Cardiac septum (tissue), 1 donor: ENCODE measurements at places on chromosomes 7 and 10. TPM values are rescaled to one million over a fixed set of nuclear protein-coding genes. Genes with fewer than 3 reads are reported as not detected.

DNA sequence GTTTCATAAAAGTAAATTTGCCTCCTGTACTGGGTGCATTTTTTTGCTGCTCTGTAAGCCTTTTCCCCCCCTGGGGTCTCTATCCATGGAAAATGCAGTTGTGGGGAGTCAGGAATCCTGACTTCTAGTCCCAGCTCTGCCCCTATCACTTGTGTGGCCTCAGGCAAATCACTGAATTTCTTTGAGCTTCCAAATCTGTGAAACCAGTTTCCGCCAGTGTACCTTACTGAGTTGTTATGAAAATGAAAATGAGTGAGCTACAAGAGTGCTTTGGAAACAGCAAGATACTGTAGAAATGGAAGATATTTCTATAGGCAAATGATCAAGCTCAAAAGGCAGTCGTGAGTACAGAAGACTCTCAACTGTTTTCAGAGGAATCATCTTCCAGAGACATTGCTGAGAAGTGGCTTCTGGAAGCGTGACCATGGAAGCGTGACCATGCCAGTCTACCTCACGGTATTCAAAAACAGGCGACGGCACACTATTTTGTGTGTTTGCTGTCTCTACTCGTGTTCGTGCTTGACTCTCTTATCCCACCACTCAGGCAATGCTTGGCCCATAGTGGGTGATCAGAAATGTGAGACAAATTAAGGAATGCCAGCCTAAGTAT lies 107.4 kb downstream of the ATXN7L1 start:
- DNase-seq = no peak

GRCh38 chr7:35805876-35806275 lies 5.0 kb downstream of the SEPTIN7 start:
- no peak for DNase-seq

The WDFY4 gene
- total RNA-seq = 1.5 TPM

The JAKMIP3 gene
- 1.5 TPM for total RNA-seq

GRCh38 chr10:38003026-38003425 lies 7.4 kb upstream of the ZNF33A start:
- no peak for DNase-seq

DNA sequence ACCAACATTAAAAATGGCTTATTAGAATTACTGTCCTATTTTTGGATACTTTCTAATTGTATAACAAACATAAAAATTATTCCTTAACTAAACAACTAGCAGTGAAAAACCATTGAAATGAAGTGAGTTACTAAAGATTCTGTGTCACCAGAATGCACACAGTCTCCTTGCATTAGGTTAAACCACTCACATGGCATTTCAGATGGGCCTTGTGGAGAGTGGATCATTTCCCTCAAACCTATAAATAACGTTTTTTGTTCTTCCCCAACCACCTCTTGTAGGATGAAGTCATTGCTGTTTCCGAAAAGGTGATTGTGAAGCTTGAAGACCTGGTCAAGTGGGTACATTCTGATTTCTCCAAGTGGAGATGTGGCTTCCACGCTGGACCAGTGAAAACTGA lies 38.4 kb downstream of the ARID5B start:
- DNase-seq = no peak

The GRB10 gene
- total RNA-seq = 51.8 TPM

The STRIP2 gene
- total RNA-seq = 20.4 TPM

DNA sequence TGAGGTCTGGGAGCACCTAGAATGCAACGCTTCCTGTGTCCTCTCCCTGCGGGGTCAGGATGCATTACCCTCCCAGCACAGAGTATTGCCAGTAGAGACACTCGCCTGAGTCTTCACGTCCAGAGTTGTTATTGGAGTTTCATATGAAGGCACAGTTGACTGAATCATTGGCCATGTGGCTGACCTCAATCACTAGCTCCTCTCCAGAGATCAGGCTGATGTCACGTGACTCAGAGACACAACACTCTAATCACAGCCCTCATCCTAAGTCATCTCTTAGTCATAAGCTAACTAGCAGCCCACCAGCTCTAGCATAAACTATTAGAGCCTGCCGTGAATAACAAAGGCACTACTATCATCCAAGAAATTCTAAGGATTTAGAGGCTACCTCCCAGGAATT lies 107.8 kb downstream of the HECW1 start:
- no peak for DNase-seq

DNA sequence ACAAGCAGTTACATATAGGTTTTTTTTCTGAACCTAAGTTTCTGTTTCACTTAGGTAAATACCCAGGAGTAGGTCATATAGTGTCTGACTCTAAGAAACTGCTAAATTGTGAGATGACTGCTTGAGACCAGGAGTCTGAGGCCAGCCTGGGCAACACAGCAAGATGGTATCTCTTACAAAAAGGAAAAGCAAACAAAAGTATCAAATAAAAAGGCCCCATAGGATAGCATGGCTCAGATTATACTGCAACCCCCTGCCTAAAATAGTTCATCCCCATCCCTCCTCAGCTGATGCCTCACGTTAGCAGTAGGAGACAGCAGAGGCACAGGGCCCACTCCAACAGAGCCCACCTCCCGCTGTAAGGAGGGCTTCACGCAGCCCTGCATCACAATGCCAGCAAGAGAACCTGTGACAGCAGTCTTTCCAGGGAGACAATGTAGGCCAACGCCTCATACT lies 90.3 kb downstream of the SRPK2 start:
- no peak for DNase-seq

- no peak for DNase-seq
Measured at GRCh38 chr7:71461572-71461971, 329.6 kb downstream of the GALNT17 start.

DNA sequence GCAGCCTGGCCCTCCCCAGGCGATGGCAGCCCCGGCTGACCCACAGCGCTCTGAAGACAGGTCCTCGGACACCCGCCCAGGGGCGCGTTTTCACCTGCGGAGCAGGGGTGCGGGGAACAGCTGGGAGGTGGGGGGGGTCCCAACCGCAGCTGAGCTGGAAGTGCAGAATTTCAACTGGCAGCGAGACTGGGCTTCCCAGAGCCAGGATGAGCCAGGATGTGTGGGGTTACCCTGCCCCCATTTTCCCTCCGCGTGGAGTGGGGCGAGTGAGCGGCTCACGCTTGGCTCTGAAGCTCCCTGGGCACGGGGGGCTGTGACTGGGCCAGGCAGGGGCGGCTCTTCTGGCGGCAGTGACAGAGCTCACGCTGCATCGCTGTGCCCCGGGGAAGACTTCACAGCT lies 70.2 kb downstream of the DNAJB6 start:
- no peak for DNase-seq

The MYH16 gene
- not detected for total RNA-seq

- DNase-seq = no peak
Measured at GRCh38 chr10:104308439-104308903, 29.8 kb downstream of the ITPRIP start.

DNA sequence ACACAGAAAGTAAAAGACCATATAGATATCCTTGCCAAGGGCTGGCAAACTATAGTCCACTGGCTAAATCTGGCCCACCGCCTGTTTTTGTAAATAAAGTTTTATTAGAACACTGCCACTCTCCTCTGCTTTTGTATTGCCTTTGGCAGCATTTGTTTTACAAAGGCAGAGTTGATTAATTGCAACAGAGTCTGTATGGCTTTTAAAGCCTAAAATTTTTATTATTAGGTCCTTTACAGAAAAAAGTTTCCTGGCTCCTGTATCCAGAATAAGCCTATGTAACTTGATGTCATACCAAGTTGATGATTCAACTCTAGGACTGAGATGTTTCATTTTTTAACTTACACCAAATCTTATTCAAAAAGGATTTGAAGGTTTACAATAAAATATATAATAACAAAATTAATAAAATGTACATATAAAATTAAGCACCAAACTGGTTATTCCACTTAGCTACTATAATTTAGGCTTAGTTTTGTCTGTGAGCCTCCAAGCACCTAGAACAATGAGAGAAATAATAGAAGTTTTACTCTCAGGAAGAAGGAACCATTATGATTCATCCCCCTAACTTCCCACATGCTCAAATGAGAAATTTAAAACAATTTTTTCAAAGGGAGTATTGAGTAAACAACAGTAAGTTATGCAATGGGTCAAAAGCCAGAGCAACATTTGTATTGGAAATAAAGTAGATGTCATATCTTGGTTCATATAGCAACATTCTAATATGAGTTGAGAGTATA lies 31.9 kb downstream of the CPED1 start:
- no peak for DNase-seq

GRCh38 chr7:129804111-129804889 lies 148.5 kb downstream of the UBE2H start:
- no peak for DNase-seq

GRCh38 chr7:707296-708000 lies 19.1 kb upstream of the DNAAF5 start:
- no peak for DNase-seq

- no peak for DNase-seq
Measured at GRCh38 chr10:28564905-28565304, 32.0 kb downstream of the WAC start.

GRCh38 chr10:44242091-44242490 lies 142.8 kb downstream of the CXCL12 start:
- DNase-seq = no peak

The GSAP gene
- 7.2 TPM for total RNA-seq

DNA sequence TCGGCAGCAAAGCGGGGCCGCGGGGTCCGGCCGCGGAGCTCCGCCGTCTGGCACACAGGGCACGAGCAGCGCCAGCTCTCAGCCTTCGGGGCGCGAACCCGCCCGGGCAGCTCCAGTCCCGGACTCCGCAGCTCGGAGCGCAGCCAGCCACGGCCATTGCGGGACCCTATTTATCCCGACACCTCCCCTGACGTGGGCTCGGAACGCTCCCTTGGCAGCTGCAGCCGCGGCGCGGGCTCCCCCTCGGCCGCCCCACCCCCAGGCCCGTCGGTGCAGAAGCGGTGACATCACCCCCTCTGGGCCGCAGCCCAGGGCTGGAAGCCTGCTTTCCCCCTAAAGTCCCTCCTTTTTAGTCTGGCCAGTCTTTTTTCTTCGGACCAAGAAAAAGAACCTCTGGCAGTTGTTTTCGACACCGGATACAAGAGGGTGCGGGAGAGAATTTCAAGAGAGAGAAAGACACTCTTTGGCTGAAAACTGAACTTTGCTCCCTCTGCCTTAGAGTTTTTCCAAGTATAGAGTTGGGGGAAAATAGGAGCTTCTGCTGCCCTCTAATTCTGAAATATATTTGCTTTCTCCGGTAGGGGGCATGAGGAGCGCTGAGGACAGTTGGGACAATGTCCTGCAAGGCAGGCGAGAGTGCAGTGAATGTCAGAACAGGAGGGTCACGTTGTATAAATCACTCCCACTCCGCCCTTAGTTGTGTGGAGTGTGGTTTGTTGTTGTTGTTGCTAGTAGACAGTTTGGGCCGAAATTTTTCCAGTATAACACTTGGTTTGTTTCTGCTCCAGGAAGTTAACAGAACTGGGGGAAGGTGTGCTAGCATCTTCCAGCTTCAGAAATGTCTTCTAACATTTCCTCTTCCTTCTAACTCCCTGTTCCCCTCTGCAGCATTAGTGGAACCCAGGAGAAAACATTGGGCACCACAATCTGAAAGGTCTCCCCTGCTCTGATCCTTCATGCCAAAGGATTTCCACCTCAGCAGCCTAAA lies at the start of gene SFRP4:
Gene SFRP4 (minus strand): TSS at position 145 of the 988 bp plus-strand sequence. CDS start 280 bp downstream, outside the sequence.
- DNase-seq = peak; percentile 80

The GRID1 gene
- total RNA-seq = 3.0 TPM
